Stimulated activated CD8-positive, alpha-beta memory T cell treated with anti-CD3 and anti-CD28 coated beads, Interleukin-7, amount 100 ng/mL, for 24 hours (primary cell): ENCODE measurements at places on chromosomes 7 and 10.
A peak's percentile ranks its signal among the peaks of the same experiment; 100 is the strongest.

GRCh38 chr7:138228119-138228518 lies 151.9 kb downstream of the AKR1D1 start:
- DNase-seq: no peak

- DNase-seq: no peak
These were observed 221.4 kb upstream of the PITRM1 start for GRCh38 chr10:3393958-3394357.

GRCh38 chr7:108026647-108027046 lies 23.7 kb upstream of the LAMB1 start:
- no peak for DNase-seq

- no peak for DNase-seq
These were observed 23.2 kb downstream of the LYZL2 start for GRCh38 chr10:30606313-30606712.

DNA sequence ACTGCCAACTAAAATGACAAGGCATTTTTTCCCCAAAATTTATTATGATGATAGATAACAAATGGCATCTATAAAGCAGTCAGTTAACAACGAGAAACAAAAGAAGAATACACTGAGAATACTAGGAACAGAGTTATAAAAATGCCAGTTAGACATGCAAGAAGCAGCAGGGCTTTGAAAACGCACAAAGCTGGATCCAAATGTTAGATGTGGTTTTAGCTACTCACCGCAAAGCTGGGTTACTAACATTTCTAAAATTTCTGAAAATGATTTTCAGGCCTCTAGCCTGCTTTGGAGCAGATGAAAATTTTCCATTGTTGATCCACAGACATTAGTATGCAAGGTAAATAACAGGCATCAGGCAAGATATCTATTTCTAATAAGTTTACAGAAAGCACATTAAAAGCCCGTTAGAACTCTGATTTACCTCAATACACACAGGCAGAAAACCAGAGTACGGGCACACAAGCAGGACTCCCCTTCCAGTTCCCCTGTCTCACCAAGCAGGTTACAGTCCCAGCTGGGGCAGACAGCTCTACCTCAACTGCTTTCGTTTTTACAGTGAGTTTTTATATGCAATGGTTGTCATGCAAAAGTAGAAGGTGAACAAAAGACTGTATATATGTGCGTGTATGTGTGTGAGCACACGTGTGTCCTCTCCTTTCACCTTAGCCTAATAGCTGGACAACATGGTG lies 37.9 kb downstream of the GLI3 start:
- DNase-seq: no peak

GRCh38 chr10:128337860-128338378 lies 211.7 kb upstream of the MKI67 start:
- DNase-seq: no peak

- DNase-seq: no peak
These were observed 96.6 kb downstream of the FAM53B start for GRCh38 chr10:124647421-124648130.

- no peak for DNase-seq
These were observed 13.5 kb downstream of the SFMBT2 start for GRCh38 chr10:7397049-7398035.

GRCh38 chr7:30032310-30033125 lies 4.3 kb downstream of the PLEKHA8 start:
- no peak for DNase-seq

DNA sequence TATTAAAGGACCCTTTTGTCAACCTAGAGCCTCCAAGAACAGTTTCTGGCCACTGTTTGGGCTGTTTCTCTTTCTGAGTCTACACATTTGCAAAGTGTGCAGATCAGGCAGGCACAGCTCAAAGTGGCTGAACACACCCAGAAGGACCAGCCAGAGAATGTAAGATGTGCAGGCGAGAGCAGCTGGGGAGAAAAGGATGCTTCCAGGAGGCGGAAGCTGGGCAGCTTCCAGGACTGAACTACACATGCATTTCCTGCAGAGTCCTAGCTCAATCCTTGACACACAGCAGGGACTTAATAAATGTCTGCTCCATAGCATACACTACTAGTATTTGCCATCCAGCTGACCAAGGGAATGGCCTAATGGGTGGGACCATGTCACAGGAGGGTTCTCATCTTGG lies 70.9 kb downstream of the CTBP2 start:
- DNase-seq: no peak

- no peak for DNase-seq
These were observed 45.6 kb downstream of the AP3M1 start for GRCh38 chr10:74104996-74105395.

GRCh38 chr10:56318816-56319215 lies 42.2 kb downstream of the ZWINT start:
- no peak for DNase-seq

DNA sequence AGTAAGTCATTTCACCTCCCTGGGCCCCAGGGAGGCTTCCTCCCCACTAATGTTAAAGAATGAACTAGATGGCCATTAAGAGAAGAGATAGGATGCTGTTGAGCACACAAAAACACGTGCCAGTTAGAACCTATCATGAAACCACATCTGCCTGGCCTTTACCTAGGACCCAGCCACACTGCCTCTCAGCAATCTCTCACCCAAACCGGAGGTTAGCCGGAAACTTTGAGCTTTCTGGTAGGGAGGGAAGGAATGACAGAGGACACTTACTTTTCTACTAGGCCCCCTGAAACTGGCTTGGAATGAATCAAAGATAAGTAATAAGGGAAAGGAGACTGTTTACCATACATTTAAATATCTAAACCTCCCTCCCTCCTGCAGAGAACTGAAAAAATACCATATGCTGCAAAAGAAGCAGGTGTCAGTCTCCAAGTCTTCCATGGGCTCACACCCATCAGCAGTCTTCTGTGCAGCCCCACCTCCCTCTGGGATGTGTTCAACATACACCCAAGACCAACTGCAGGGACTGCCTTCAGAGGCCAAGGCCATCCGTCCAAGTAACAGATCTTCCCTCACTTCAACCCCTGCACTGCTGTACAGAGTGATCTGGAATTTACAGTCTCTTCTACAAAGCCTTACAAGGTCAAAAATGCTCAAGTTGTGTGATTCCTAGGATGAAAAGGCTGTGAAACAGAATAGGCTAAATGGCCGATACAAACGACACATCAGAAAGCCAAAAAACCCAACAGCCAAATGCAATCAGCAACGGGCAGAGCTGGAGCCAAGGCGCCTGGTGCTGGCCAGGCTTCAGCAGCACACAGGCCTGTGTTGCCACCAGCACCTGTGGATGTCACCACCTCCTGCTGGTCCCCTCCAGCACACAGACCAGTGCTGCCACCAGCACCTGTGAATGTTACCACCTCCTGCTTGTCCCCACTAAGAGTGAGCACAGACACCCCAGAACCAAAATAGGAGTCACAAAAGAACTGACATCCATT lies 42.4 kb downstream of the SORBS1 start:
- no peak for DNase-seq

GRCh38 chr10:27890971-27891370 lies 107.9 kb downstream of the ODAD2 start:
- DNase-seq: no peak

DNA sequence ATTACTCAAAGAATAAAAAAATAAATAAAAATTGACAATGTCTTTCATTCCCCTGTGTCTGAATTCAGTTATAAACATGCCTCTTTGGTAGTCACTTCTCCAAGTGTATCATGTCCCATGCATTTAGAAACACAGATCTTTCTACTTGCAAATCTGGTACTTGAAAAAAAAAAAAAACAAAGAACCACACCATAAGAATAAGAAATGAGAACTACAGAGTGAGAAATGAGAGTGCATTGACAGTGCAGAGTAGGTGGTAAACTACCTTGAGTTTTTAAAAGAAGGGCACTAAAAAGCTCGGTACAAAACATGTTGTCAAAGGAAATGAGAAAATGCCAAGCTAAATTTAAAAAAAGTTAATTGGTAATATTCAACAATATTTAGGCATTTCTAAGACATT lies 123.0 kb downstream of the GPR85 start:
- no peak for DNase-seq

DNA sequence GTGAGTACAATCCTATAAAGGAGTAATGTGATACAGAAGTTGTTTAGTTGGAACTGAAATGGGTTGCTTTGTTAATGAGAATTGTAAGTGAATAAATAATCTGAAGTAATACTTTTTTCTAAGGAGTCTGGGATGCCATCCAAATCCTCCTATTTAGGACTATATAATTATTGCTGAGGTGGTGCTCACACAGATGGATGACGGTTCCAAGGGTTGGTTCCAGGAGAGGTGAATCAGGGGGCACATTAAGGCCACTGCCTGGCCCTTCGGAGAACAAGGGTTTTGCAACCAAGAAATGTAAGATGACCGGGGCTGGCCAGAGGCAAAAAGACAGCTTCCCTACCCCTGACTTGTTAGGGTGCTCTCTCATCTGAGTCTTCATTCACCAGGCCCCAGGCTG lies 352.7 kb downstream of the PHTF2 start:
- no peak for DNase-seq

- DNase-seq: peak; percentile 94
These were observed 6.9 kb upstream of the CYP2E1 start for GRCh38 chr10:133520193-133520738.

DNA sequence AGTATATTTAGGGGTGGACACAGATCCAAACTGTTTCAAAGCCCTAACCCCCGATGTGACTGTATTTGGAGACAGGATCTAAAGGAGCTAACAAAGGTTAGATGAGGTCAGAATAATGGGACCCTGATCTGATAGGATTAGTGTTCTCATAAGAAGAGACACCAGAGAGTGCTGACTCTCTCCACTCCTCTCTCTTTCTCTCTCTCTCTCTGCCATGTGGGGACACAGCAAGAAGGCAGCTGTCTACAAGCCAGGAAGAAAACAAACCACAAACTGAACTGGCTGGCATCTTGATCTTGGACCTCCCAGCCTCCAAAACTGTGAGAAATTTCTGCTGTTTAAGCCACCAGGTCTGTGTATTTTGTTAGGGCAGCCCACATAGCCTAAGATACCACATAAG lies 84.7 kb upstream of the KDM7A start:
- no peak for DNase-seq

DNA sequence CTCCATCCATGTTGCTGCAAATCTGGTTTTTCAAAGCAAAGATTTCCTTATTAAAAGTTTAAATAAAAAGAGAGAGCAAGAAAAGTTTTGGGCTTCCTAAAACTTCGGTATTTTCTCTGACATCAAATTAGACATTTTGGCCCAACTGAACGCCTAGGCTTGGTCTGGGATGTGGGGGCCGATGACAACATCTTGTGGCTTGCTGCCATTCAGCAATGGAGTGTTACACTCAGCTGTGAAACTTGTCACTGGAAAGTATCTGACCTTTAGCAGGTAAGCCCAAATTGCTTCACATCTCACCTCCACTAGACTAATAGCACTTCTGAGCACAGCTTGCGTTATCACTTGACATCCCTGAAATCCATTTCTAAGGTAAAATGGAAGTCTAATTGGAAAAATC lies 320.6 kb downstream of the GATA3 start:
- DNase-seq: no peak

GRCh38 chr10:52965509-52965908 lies 192.9 kb upstream of the MBL2 start:
- DNase-seq: no peak

GRCh38 chr10:4766454-4766853 lies 59.6 kb upstream of the AKR1E2 start:
- DNase-seq: no peak

DNA sequence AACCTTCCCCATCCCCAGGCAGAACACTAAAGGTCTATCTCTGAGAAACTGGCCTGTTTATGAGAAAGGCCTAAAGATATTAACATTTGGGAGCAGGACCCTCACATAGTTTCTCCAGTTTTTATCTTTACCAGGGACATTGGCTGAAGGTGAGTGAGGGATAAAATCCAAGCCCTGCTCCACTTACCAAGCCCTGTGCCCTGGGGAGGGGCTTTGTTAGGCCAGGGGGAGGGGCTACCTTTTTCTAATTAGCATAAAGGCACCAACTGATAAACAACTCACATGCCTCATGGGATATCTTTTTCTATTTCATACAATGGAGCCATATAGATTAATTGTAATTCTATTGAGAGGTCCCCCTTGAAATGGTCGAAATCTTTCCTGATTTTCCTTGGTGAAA lies 55.9 kb downstream of the RNLS start:
- no peak for DNase-seq

DNA sequence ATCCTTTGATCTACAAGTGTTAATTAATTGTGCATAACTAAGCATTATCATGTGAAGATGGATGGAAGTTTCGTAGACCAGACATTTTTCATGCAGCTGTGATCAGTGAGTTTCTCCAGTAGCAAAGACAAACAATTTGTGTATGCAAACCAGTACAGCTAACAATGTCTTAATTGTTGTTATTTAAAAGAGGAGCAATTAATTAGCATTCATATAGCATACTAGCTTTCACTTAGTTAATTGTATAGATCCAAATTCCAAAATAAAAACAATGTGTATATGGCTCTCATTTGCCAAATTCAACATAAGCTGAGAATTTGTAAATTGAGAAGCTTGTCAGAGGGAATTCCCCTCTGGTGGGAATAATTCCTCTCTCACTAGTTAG lies 22.6 kb upstream of the PRKCQ start:
- DNase-seq: no peak

DNA sequence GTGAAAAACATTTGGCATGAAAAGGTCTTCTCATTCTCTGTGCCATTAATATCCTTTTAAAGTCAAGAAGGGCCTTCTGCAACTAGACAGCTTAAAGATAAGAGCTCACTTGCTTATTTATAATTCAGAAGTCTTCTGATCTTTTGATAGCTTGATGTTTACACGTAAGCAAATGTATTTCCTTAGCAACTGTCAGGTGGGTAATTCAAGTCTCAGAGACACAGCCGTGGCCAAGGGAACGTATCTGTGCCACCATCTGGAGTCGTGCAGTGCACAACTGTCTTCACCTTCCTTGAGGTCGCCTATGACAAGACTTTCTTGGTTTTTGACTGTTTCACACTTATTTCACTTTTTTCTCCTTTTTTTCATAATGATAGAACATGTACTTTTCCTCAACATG lies 4.0 kb upstream of the NEBL start:
- no peak for DNase-seq

- no peak for DNase-seq
These were observed 689 bp downstream of the PLCE1 start for GRCh38 chr10:93994438-93994801.

- no peak for DNase-seq
These were observed 154.8 kb upstream of the PRSS58 start for GRCh38 chr7:142412551-142413193.

- DNase-seq: no peak
These were observed 1.4 kb upstream of the AP5Z1 start for GRCh38 chr7:4774007-4774406.

DNA sequence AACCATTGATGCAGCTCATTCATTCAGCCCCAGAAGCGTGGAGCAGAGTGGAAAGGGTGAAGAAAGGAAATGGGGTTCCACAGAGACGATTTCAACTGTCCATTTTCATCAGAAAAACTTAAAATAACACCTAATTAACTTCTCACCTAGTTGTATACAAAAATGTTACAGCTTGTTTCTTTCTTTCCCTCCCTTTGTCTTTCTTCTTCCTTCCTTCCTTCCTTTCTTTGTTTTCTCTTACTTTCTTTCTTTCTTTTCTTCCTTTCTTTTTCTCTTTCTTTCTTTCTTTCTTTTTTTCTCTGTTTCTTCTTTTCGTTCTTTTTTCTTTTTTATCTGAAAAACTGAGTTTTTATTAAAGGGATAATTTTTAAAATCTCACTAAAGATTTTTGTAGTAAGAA lies 105.9 kb upstream of the GNAI1 start:
- no peak for DNase-seq
